ENCODE measurements at places on chromosomes 2 and 18.

- DNase-seq: no peak
Measured at GRCh38 chr2:237196866-237197618, 111.4 kb downstream of the COPS8 start.

DNA sequence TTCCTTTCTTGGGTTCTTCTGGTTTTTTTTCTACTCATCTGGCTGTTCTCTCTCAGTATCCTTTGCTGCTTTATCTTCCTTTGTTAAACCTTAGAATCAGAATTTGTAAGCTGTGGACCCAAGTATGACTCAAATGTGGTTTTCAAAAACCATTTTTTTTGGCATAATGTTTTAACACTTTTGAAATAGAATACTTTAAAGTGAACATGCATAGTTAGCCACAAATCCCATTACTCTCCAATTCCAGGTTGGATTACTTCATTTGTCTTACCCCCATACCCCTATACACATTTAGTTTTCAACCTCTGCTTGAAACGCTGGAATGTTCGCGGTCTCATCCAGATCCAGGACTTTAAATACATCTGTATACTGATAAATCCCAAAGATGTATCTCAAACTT, 29.1 kb downstream of the ALMS1 start:
- DNase-seq: no peak

DNA sequence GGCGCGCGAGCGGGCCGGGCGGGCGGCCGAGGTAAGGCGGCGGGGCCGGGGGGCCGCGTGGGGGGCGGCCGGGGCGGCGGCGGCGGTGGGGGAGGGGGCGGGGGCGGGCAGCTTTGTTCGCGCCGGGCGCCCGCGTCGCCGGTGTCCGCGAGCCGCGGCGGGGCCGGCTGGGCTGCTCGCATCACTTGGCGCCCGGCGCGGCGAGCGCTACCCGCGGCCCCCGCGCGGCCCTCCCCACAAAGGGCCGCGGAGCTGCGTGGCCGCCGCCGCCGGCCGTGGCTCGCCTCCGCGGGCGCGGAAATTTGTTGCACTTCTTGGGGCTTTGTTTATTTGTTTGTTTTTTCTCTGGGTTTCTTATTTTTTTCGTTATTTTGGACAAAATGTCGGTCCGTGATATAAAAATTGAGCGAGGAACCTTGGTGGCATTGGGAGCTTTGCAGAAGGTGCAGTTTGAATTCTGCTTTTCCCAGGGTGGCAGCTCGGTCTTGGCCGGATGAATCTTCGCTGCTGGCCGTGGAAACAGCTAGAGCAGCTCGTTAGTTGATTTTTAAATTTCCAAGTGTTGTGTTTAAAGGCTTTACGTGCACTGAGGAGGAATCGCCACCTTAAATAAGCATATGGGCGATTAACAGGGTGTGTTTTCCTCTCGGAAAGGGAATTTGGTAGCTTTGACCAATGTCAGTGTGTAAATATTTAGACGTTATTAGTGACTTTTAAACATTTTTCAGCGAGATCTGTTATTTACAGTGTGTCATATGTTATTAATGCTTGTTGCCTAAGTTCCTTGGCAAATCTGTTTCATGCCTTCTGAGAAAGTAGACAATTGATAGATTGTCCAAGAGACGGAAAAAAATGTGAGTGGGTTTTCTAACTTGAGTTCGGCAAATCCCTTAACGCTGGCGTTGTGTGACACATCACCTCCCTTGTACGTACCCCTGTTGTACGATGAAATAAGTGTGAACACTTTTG, 822 bp downstream of the UBE2E3 start:
- DNase-seq: peak; percentile 12

DNA sequence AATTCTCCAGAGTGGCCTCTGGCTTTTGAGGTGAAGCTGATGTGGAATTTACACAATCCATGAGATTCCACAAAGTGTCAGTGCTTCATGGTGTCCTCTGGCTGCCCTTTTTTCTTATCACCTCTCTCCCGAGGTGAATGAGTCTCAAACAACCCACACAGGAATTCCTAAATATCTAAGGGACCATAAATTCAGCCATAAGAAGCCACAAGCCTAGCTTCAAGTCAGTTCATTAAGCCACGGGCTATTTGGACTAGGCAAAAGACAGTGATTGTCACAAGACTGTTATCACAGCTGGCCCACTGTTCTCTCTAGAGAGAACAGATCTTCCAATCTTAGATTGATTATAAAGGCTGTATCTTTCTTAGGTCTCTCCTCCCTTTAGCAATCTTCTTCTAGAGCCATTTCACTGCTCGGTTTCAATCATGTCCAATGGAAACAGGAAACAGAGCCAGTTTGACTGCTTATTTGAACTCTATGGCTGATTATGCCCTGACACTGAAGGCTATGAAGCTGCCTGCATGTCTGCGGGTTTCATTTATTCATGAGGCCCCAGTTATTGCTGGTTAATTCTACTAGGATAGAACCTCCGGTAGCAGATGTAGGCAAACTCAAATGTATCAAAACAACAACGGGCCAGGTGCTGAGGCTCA, 4.1 kb downstream of the NEMP2 start:
- no peak for DNase-seq

GRCh38 chr18:45954070-45954934, 12.8 kb downstream of the EPG5 start:
- DNase-seq: no peak

GRCh38 chr18:8750954-8751415, 45.6 kb downstream of the MTCL1 start:
- DNase-seq: no peak

GRCh38 chr2:19871836-19872235, 29.9 kb downstream of the TTC32 start:
- no peak for DNase-seq

GRCh38 chr2:196410008-196410407, 229.5 kb upstream of the CCDC150 start:
- no peak for DNase-seq

- no peak for DNase-seq
Measured at GRCh38 chr2:14565666-14566065, 66.9 kb upstream of the LRATD1 start.

GRCh38 chr18:78979056-78979729, 425 bp upstream of the SALL3 start:
- peak; percentile 96 for DNase-seq

GRCh38 chr2:83747141-83747540, 711.9 kb downstream of the SUCLG1 start:
- DNase-seq: no peak

GRCh38 chr2:6770006-6770405, 95.7 kb downstream of the CMPK2 start:
- no peak for DNase-seq

GRCh38 chr18:60018618-60019462, 119.0 kb downstream of the PMAIP1 start:
- no peak for DNase-seq

- no peak for DNase-seq
Measured at GRCh38 chr18:57218281-57218680, 71.4 kb downstream of the BOD1L2 start.

GRCh38 chr2:196489371-196489770, 150.1 kb upstream of the CCDC150 start:
- DNase-seq: no peak

DNA sequence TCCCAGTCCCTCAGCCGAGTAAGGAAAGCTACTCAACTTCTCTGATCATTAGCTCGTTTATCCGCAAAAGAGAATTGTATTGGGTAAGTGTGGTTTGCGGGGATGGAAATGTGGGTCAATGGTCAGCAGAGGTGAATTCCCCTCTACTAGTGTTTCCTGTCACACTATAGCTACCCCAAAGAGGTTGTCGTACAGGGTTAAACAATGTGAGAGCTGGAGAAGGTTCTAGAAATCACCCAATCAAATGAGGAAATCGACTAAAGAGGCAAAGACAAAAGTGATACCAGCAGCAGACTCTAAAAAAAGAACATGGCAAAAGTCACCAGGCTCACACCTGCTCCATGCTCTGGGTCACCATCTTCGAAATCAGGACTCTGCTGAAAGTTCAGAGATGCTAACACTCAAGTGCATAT, 144.7 kb upstream of the ITGA4 start:
- no peak for DNase-seq

DNA sequence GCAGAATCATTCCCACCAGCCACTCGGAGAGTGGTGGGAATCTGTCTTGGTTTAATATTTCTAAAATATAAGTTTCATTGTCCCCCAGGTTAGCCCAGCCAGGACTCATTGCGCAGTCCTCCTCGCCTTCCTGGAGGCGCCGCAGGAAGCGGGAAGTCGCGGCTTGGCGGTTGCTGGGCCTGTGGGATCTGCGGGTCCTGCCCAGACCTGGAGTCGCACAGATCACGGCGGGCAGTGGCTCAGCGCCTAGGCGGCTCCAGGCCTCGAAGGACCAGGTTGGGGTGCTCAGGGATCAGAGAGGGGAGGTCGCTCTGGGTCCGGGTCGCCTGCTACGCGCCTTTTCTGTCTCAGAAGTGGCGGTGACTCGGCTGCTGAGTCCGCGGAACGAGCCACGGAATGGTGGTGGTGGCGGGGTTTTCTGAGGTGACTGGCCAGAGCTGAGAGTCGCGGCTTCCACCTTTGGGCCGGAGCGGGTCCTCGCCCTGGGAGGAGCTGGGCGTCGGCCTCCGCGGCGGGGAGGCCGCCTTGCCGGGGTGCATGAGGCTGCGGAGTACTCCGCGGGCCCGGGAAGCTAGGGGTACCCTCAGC, 2.6 kb downstream of the HOXD3 start:
- peak; percentile 77 for DNase-seq

DNA sequence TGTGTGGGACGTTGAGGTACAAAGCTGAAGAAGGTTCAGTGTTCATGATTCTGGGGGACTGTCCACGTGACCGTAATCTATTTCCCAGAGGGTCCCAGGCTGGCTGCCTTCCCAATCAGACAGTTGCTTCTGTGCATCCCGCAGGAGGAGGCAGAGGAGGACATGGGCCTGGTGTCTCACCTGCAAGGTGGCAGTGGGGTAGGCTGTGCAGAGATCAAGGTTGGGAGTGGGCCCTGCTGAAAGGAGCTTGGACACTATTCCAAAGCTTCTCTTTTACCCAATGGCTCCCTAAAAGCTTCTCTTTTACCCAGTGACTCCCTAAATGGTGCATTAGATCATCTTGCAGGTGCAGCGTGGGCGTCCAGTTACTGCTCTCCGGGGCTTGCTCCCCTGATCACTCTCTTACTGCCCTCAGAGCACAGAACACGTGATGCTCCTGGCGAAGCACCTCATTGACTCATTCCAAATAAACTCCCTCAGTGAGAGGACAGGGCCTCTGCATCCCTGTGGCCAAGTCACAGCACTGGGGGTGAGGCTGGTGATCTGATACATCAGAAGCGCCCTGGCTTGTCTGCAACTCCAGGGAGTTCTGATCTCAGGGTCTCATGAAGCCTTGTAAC, 41.5 kb downstream of the RNF144A start:
- no peak for DNase-seq

GRCh38 chr2:34705551-34706247, 1106.6 kb upstream of the FAM98A start:
- DNase-seq: no peak

GRCh38 chr2:184532551-184532950, 65.8 kb upstream of the ZNF804A start:
- no peak for DNase-seq

DNA sequence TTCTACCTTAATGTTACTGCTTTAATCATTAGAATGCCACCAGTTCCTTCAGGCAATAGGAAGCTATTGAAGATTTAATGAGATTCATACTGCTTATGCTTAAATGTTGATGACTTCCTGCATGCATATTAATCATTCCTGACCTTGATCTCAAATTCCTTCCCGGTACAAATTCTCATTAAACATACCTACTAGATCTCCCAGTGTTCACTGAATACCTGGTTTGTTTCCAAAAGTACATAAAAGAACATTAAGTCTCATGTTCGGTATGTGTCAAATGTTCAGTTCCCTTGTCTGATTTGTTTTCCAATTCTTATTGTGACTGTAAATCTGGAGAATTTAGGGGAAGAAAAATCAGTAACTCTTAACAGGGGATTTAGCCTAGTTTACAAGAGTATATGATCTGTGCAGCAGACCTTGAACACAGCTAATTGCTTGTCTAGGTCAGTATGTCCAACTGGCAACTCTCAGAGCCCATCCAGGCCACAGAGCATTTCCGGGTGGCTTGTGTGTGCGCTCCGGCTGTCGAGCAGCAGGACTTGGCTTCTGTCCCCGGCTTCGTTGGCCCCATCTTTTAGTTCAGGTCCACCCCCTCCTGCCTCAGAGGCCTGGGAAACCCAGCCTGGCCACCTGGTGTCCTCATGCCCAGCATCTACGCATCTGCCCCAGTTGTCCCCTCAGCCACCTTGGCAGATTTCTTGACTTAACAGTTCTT, 13.1 kb downstream of the METAP1D start:
- DNase-seq: no peak

DNA sequence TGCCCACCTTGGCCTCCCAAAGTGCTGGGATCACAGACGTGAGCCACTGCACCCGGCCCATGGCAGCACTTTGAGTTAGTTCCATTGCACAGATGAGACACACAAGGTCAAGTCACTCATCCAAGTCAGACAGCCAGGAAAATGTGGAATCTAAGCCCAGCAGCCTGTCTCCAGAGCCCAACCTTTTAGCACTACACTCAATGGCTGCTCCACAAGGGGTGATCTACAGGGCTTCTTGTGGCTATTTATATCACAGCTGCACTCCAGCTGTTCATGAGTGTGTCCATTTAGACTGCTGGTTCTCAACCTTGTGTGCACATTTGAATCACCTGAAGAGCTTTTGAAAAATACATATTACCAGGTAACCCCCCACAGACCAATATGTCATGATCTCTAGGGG, 72.9 kb upstream of the RPL31 start:
- DNase-seq: no peak

GRCh38 chr18:72541871-72542332, 2.2 kb downstream of the CBLN2 start:
- DNase-seq: peak; percentile 87

- no peak for DNase-seq
Measured at GRCh38 chr2:213834331-213834730, 550.1 kb downstream of the SPAG16 start.

DNA sequence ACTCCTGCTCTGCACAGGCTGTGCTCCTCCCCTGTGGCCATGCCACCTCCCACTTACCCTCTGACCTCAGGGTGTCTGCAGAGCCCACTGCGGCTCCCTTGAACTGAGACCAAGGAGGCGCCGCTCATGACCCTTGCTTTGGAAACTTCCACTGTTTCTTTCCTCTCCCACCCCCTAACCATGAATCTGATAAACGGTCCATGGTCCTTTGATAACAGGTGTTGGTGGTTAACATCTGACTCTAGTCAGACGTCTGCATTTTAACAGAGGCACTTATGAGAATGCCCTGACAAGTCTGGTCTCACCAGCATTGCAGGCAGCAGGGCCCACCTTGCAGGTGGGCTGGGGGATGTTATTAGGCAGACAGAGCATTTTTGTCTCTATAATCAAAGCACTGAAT, 113.6 kb upstream of the APCDD1 start:
- no peak for DNase-seq

GRCh38 chr18:75545189-75545588, 117.7 kb upstream of the SMIM21 start:
- no peak for DNase-seq

GRCh38 chr18:11948852-11949523, 32.3 kb upstream of the IMPA2 start:
- DNase-seq: no peak

Measured in H7 (cell line).